GM19239 (cell line): ENCODE measurements at places on chromosomes 5 and 9.

- DNase-seq, result no peak
Observed at GRCh38 chr5:82406205-82406773, 128.1 kb upstream of the RPS23 start.

DNA sequence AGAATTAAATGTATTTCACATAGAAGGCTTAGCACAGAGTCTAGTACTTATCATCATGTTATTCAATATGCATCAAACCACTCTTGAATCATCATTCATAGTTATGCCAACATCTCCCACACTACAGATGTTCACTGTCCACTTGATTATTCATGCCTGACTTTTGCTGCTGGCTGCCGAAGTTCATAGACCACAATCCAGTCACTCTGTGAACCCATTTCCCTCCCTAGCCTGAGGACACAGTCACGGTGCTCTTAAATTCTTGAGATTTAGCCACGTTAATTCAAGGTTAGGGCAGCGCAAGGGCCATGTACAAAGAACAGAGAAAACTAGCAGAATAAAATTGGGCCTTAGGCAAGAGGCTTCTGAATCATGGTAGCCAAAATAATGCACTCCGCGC, 32.4 kb downstream of the ABCA1 start:
- DNase-seq, result no peak

DNA sequence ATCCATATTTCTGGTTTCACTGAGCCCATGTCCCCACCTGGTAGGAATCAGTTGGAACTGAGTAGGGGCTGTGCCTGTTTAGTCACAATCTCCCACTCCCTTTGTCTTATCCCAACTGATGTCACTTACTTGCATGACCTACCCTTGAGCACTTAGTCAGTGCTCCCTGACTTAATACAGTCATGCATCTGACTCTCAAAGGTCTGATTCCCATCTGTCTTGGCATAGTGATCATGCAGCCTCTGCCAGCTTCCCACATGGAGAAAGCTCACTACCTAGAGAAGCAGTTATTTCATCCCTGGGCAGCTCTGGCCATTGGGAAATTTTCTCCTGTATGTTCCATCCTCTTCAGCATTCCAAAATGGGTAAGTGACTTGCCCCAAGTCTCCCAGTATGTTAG, 24.8 kb downstream of the ABLIM3 start:
- no peak for DNase-seq

DNA sequence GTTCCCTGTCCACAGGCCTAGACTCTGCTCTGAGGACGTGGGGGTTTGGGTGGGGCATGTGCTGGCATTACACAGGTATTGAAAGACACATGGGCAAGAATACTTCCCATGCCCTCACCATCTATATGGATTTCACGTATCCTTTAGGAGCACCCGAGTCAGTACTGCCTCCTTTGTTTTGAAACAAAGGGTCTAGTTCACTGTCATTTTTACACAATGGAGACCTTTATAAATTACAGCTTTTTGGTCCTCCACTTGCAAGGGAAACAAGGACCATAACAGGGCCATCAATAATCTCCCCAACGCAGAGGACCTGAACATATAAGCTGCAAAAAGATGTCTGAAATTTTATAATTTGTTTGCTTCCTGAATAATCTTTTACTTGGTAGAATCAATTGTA, 24.9 kb upstream of the CRHBP start:
- no peak for DNase-seq

DNA sequence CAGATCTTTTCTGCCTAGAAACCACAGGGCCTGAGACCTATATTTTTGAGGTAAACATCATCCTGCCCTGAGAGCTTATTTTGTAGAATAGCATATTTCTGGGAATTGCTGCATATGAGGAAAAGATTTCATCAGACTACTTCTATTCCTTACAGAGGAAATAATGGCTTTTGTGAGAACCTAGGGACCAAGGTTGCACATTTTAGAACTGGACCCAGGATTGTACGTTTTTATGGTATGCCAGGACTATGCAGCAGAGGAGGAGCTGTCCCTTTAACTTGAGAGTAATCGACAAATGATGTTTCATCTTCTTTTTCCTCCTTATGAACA, 2.2 kb upstream of the ALDH1A1 start:
- DNase-seq, result no peak

DNA sequence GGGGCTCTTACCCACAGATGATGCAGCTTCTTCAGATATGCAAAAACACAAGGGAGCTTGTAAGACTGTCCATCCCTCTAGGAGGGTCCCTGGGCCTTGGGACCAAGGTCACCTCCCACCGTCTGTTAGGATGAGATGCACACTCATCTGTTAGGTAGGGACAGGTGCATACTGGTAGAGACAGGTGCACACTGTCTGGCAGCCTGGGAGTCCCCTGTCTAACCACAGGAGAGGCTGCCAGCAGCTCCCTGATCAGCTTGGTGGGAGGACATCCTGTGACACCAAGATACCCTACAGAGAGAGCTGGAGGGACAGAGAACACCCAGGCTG, 13.2 kb downstream of the TSPAN17 start:
- DNase-seq, result no peak

GRCh38 chr5:136590581-136590980, 225.2 kb upstream of the TRPC7 start:
- no peak for DNase-seq

DNA sequence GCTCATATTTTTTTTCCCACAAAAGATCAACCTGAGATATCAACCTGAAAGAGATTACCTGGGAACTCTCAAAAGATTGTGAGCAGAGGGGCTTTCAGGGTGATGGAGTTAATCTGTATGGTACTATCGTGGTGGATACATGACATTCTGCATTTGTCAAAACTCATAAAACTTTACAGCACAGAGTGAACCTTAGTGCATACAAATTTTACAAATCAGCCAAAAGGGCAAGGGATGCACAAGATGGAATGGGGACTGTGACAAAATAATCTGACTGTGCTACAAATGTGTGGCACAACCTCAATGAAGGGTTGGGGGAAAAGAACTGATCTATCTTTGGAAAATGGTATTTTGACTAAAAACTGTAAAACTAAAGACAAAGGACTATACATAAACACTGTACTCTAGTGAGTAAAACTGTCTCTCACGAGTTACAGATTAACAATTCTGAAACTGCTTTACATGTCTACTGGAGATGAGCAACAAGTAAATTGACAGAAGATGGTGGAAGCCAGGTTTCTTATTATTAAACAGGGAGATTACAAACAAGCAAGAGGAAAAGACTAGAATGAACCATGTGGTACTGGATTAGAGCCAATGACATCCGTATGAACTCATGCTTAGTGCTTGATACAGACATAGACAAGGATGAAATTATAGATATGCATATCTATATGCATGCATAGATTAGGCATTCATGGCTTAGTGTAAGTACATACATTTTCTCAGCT, 24.8 kb upstream of the RLN1 start:
- DNase-seq, result peak; percentile 15

DNA sequence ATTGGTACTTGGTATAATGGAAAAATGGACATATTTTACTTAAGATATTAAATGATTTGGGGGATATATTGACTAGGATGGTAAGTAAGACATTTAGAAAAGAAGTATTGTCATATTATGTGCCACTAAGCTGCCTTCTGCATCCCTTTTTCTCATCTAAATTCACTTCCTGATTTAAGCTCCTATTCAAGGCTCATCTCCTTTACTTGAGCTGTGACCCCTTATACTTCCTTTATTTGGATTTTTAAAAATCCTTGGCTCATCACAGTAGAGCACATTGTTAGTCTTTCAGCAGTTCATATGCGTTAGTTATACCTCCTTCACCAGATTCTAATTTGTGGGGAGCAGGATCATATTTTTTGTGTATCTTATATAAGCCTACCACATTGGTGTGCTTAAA, 6.6 kb downstream of the COMMD10 start:
- no peak for DNase-seq

DNA sequence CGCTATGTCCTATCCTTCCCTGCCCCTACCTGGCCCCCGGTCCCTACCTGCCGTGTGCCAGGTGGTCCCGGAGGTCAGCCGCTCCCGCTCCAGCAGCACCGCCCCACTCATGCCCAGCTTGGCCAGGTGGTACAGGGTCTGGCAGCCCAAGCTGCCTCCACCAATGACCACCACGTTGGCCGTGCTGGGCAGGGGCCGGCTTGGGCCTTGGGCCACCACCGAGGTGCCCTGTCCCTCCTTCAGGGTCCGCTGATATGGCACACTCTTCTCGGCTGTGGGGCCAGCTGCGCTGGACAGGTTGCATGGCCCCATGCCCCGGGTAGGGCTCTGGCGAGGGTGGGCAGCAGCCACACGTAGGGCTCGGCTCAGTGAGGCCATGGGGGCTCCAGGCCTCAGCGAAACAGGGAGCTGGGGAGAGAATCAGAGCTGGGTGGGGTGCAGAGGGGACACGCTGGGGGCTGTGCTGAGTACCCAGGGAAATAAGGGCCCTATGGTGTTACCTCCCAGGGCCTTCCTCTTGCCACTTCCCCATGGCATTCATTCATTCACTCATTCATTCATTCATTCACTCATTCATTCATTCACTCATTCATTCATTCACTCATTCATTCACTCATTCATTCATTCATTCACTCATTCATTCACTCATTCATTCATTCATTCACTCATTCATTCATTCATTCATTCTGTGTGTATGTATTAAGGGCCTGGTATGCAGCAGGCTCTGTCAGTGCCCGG, 4.2 kb downstream of the SARDH start:
- DNase-seq, result no peak

DNA sequence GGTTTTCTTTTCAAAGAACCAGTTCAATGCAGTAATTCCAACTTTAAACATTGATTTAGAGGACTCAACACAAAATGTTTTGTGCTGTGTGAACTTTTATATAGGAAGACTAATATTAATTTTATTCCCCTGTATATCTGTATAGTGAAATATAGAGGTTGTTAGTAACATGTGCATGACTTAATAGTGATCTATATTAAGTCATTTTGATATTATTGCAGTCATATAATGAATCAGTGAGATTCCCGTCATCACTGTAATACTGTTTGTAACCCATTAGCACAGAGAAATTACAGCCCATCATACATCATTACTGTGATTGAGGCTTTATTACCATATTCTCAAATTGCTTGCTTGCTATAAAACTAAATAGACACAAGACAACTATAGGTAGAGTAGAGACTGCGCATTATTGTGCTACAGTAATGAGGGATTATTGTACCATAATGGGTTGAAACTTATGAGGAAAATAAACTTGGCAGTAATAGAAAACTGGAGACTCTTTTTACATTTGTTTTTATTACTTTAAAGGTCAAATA, 170.7 kb downstream of the RANBP17 start:
- no peak for DNase-seq

GRCh38 chr9:36866840-36867239, 167.2 kb downstream of the PAX5 start:
- DNase-seq, result no peak

- no peak for DNase-seq
Observed at GRCh38 chr5:150136305-150137167, 19.1 kb downstream of the PDGFRB start.

GRCh38 chr5:65981548-65981947, 55.2 kb downstream of the ERBIN start:
- no peak for DNase-seq

DNA sequence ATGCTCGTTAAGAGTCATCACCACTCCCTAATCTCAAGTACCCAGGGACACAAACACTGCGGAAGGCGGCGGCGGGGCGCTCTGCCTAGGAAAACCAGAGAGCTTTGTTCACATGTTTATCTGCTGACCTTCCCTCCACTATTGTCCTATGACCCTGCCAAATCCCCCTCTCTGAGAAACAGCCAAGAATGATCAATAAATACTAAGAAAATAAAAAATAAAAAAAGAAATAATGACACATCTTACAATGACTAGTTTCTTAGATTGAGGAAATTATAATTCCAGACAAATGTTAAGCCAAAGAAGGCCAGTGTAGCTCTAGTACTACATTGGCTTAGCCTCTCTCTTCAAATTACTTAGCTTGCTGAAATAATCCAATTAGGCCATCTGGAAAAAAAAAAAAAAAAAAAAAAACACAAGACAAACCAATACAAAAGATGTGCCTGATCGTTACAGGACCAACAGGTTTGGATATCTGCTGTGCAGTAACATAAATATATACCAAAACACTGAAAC, 58.0 kb downstream of the ANXA2R start:
- DNase-seq, result no peak
